ENCODE measurements at places on chromosomes 1 and 21.

GRCh38 chr21:31873275-31873695, 465 bp downstream of the HUNK start:
- DNase-seq: no peak

GRCh38 chr1:235952950-235953615, 86.4 kb upstream of the LYST start:
- DNase-seq: no peak

DNA sequence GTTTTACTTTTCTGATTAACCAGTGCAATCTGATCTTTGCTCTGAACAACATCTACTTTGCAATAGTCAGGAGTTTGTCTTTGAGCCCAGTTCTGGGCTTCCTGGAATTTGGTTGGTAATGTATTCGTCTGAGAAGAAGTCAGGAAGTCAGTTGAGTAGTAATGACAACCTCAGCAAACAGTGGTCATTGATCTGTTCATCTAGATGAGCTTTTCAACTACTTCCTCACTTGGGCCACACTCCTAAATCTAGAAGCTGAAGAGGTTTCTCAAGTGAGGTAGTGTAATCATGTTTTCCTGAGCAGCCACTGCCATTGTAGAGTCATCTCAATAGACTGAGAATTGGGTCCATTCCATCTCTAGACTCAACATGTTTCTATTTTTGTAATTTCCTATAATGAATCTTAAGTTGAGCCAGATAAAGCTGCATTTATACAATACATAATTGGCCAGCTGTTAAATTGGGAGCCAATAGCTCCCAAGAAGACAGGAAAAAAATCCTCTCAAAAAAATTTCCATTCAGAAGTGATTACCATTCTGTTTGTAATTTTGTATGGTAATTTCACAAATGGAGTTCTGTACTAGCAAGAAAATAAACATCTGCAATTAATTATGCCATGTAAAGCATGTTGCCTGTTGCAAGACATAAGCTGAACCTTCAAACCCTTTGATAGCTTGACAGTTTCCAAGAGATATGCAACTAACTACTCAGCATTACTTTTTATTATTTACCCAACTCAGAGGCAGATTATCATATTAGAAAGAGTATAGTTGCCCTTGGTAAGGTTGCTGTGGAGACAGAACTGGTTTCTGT, 49.6 kb downstream of the WDR64 start:
- no peak for DNase-seq

GRCh38 chr21:34882719-34883131, 166.4 kb downstream of the RUNX1 start:
- peak; percentile 17 for DNase-seq

GRCh38 chr1:219171192-219171935, 2.3 kb upstream of the LYPLAL1 start:
- DNase-seq: no peak

DNA sequence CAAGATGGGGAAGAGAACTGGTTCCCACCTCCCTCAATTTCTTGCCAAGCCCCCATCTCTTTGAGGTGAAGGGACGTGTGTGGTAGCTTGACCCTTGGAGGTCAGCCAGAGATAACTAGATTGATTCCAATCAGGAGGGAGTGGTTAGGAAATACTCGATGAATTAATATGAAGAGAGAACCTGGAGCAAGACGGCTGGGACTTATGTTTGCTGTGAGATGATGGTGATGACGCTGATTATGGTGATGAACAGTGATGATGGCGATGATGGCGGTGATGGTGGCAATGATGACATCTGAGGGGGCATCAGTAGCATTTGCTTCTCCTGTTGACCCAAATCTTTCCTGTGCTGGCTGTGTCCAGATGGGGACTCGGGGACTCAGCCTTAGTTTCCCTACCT, 724 bp downstream of the PADI1 start:
- DNase-seq: no peak

DNA sequence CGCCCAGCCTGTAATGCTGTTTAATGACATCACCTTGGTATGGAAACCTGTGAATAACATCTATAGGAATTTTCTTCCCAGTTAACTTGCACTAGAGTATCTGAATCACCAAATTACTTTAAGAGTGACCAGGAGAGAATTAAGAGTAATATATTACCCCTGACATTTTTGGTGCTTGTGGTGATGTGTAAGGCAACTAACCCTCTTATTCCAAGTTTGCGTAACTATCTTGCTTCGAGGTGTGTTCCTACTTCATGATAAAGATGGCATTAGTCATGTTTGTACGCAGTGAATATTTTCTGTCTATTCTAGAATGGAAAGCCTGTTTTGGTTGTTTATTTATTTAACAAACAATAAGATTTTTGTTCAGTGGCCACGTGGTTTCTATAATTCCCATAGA, 131.3 kb downstream of the ZP4 start:
- no peak for DNase-seq

DNA sequence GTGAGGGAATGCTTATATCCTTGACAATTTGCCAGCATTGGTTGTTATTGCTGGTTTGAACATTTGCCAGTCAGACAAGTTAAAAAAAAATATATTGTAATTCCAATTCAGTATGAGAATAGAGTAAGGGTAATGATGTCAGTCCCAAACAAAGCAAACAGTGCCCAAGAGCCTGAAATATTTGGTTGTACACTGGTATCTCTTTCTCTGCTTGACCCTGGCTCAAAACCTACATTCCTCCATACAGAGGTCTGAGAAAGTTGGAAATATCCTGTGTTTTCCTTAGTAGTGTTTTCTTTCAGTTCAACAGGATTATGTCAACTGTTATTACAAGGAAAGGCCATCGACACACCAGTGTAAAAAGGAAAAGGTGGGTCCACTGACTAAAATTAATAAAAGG, 145.6 kb downstream of the MRPL39 start:
- DNase-seq: no peak

GRCh38 chr1:46134660-46135331, 2.4 kb upstream of the PIK3R3 start:
- no peak for DNase-seq

DNA sequence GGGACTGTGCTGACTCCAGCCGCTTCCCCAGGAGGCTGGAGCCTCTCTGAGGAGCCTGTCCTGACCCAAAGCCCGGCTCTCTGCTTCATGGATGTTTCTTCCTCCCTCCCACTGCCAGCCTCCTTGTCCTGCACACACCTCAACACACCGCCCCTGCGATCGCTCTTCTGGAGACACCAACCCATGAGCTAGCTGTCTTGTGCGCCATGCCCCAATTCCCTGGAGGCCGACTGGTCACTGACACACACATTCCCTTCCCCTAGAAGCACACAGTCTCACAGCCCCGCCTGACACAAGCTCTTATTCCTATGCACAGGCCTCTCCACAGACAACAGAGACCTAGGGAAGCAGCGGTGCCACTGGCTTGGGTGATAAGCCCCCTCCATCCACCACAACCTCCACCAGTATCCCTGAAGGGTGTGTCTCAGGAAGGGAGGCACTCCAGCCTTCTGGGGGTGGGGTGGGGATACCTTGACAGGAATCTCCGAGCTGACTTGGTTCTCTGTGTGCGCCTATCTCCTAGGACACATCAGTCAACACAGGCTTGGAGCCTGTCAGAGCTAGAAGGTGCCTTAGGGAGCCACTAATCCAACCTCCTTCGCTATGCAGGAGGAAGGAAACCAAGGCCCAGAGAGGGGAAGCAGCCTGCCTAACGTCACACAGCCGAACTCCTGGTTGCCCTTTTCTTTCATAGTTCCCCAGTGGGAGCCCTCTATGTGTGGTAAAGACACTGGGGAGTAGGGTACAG, 31.1 kb downstream of the AHDC1 start:
- no peak for DNase-seq
